ENCODE measurements at places on chromosomes 13 and 19.

DNA sequence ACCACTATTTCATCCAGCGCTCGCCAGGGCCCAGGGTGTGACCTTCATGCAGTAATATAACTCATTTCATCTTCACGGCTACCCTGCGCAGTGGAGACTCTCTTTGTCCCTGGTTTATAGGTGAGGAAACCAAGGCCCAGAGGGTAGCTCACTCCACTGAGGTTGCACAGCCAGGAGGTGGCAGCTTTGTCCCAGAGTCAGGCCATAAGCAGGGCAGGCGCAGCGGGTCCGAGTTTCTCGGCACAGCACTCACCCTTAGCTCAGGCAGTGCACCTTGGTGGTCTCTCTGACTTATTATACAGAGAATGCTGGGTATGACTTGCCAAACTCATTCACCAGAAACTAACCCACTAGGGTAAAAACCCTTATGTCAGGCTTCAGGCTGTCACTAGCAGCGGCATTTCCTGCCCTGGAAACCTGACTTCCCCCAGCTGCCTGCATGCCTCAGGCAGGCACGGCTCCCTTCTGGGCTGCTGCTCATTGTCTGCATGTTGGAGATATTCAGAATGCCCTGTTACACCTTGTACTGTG, 24.5 kb downstream of the PPP5C start:
- no peak for DNase-seq

DNA sequence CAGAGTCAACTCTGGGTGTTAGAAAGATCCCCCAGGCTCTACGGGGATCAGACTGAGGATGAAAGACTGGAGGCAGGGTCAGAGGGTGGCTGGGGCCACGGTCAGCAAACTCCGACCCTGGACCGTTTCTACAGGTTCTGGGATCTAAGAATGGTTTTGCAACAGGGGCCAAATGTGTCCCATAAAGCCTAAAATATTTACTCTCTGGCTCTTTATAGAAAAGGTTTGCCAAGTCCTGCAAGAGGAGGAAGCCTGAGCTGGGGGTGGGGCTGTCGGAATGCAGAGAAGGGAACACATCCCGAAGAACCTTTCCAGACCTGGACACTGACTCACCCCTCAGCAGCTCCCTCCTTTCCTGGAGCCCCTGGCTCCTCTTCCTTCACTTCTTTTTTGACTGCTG, 20.7 kb downstream of the LIG1 start:
- DNase-seq, result no peak

GRCh38 chr13:34078334-34078999, 260.5 kb downstream of the RFC3 start:
- no peak for DNase-seq

GRCh38 chr13:42279080-42279479, 7.1 kb downstream of the AKAP11 start:
- no peak for DNase-seq

GRCh38 chr13:53357582-53357981, 329.0 kb downstream of the OLFM4 start:
- DNase-seq, result no peak

GRCh38 chr13:94764576-94765321, 52.4 kb upstream of the SOX21 start:
- DNase-seq, result no peak

DNA sequence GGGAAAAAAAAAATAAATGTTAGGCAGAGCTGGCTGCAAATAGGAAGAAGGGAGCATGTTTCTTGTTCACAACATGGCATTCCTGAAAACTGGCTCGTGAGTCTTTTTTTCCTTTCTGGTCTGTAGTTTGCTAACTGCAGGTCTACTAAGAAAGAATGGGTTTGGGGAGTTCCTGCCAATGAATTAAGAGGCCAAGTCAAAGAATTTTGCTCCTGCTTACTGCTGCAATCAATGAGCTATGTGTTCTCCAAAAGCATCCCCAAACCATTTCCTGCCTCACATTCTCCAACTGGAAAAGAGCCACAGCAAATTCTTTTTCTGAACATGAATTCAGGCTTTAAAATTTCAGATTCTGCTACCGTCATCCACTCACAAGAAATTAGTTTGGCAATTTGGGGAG, 88.6 kb downstream of the DCT start:
- no peak for DNase-seq

GRCh38 chr13:113205428-113205931, 3.0 kb downstream of the PCID2 start:
- DNase-seq, result no peak

- DNase-seq, result no peak
These were observed 96.3 kb upstream of the SPRY2 start for GRCh38 chr13:80437231-80437630.

- DNase-seq, result no peak
These were observed 27.0 kb downstream of the WTIP start for GRCh38 chr19:34508540-34508939.

- no peak for DNase-seq
These were observed 8.8 kb downstream of the INAFM1 start for GRCh38 chr19:47283405-47284059.

GRCh38 chr13:23673354-23673753, 103.1 kb downstream of the TNFRSF19 start:
- no peak for DNase-seq

GRCh38 chr13:110528371-110528770, 33.2 kb downstream of the RAB20 start:
- no peak for DNase-seq

DNA sequence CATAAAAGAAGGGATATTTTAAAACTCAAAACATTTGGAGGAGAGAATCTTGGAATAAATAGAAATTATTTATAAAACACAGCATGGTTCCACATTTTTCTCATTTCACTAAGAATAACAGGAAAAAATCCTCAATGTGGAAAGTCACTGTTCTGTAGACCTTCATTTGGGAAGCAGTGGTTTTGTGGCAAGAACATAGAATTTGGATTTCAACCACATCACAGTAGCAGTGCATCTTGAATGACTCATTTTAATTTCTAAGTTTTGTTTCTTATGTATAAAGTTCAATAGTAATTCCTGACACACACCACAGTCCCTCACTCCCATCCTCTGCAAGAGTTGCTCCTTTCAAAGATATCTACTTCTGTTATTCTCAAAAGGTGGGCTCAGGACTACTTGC, 264.0 kb downstream of the ENOX1 start:
- no peak for DNase-seq

DNA sequence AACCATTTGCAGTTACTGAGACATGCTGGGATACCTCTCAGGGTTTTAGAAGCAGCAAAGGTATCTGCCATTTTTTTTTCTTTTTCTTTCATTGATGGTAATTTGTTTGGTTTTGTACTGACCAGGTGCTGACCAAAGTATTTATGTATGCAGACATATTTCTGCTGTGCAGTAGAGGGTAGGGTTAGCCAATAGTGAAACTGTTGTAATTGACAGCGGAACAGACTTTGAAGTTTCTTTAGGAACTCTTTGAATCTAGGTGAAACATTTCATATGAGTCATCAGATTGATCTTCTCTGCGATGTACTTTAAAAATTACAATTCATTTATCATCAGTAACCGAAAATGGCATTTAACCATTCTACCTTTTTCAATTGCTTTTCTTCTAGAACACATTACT, 63.0 kb downstream of the ITGBL1 start:
- DNase-seq, result no peak

DNA sequence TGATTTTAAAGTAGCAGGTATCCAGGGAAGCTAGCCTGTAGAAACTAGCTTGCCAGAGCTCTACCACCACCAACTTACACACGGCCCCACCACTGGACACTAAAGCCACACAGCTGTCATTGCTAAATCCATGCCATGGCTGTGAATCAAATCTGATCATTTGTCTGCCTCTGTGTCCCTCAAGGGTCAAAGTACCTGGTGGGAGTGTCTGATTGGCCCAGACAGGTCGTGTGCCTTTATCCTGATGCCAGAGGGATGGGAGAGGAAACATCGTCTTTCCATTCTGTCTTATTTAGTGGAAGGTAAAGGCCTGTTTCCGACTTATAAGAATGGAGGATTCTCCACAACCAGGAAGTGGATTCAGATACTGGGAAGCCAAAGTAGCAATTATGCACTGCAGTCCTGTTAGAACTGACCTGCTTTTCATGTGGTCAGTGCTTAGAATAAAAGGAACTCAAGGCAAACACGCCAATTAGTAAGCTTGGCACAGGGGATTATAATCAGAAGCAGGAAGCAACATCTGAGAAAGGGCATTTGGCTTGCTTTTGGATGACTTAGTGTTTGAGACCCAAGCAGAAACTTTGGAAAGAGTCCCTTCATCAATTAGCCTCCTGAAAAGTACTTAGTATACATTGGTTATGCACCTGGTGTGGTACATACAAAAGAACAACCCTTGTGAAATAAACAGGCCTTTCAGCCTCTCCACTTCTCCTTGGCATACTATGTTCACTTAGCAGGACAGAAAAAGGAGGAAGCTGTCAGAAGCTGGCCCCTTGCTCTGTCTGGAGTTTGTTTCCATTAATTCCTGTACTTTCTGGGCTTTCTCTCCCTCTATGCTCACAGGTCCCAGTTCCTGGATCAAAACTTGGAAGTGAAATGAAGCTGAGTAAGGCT, 192.4 kb downstream of the NUFIP1 start:
- no peak for DNase-seq

DNA sequence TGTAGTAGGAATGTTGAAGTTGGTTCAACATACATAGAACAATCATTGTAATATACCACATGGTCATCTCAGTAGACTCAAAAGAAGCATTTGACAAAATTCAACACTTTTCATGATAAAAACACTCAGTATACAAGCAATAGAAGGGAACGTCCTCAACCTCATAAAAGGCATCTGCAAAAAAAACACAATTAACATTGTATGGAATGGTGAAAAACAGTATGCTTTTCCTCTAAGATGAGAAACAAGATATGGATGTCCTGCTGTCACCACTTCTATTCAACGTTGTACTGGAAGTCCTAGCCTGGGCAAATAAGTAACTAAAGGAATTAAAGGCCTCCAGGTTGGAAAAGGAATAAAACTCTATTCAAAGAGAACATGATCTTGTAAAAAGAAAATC, 54.5 kb downstream of the FNDC3A start:
- no peak for DNase-seq

GRCh38 chr19:47303966-47304365, 5.7 kb upstream of the C5AR1 start:
- DNase-seq, result no peak

GRCh38 chr19:18672606-18673337, 10.7 kb upstream of the CRTC1 start:
- no peak for DNase-seq

DNA sequence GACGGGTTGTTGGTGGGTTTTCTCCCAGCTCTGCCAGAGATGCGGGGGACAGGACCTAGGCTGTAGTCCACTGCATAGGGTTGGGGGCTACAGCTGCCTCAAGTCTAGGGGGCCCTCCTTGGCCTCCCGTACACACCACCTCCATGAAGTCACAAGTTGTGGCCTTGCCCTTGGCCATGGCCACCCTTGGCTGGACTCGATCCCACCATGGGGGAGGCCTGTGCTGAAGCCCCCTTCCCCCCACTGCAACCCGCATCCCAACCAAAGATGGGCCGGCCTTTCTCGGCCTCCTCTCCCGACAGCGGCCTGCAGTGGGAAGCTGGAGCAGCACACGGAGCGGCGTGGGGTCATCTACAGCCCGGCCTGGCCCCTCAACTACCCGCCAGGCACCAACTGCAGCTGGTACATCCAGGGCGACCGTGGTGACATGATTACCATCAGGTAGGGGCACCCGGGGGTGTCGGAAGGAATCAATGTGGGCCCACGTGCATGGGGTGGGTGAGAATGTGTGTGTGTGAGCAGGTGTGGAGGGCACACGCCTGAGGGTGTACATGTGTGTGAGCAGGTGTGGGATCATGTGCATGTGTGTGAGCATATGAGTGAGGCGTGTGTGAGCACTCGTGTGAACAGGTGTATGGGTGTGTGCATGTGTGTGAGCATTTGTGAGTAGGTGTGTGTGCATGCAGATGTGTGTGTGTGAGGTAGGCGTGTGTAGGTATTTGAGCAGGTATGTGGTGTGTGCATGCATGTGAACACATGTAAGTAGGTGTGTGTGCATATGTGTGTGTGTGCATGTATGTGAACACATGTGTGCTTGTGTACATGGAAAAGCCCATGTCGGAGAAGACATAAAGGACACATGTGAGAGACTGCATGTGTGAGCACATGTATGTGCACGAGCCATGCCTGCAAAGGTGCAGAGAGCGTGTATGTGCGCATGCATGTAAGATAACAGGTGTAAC, 8.7 kb downstream of the LRP3 start:
- DNase-seq, result no peak

DNA sequence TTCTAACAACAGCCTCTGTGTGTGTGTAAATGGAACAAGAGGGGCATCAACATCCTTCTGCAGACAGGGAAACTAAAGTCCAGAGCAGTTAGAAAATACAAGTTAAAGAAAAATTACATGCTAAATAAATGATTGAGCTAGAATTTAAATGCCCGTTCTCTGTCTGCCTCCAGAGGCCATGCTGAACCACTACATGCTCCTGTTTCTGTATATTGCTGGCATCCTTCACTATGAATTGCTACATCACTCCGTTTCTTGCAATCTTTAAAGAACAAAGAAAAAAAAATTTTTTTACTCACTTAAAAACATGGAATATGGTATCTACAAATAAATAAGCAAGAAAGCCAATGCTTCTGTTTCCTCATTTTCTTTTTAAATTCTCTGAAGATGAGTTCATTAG, 47.9 kb downstream of the DCT start:
- no peak for DNase-seq

DNA sequence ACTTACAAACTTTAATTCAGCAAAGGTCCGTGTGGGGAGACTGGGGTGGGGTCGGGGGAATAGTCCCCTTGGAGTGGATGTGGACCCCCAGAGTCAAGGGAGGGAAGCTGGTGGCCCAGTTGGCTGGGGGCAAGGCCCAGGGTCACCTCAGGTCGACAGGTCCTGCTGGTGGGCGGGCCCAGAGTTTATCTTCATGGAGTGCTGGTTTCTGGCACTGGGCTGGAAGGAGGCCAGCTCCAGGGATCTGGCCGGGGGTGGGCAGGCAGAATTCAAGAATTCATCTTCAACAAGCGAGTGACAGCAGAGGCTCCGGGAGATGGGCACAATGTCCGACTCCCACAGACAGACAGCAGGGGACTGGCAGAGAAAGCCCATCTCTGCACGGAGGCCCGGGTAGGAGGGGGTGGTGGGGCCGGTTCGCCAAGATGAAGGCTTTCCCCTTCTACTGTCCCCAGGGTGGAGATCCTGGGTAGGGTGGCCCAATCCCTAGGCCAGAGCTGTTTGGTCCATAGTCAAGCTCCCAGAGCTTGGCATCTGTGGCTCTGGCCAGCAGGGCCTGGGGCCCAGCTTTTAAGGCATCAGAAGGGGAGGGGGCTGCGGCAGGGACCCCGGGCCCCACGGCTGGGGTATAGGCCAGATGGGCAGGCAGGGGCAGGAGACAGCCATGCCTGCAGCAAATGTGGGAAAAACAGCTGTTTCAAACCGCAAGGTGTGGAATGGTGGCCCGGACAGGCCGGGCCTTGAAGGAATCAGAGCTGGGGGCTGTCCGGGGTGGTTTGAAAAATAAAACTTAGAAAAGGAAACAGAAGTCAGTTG, 622 bp upstream of the FDX2 start:
- DNase-seq, result no peak

All from activated T-helper 1 cell treated with anti-CD3 and anti-CD28 coated beads, Interleukin-2, amount 50 U/mL, for 16 hours (primary cell).